ENCODE measurements at places on chromosomes 2 and 18.

DNA sequence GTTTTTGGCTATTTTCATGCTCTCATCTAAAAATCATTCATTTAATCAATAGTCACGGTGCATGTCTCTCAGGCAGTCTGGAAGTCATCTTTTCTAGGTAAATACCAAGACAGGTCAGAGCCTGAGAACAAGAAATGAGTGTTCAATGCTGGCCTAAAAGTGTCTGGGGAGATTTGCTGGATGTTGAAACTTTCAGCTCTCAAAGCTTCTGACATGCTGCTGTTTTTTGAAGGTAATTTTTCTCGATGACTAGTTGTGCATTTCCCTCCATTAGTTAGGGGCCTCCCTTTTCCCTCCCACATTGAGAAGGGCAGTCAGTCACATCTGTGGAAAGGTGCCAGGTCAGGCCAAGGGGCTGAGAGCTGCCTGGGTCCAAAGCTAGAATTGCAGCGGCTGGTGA lies 115.6 kb downstream of the LPIN1 start:
- DNase-seq = no peak

GRCh38 chr2:78979380-78980151 lies 45.9 kb upstream of the REG3G start:
- peak; percentile 48 for DNase-seq

DNA sequence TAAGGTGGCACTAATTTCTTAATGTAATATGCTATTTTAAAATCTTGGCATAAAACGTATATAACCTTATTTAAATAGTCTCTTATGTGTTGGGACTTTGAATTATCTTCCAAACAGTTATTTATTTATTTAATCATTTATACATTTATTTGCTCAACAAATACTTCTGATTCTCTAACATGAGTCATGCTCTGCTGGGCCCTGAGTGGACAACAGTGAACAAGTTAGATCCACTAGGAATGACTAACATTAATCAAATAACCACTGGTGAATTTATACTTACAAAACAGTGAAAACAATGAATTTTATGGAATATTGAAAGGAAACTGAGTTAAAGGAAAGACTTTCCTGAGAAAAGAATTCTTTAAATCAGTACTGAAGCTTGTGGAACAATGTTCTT lies 1257.2 kb upstream of the CHAC2 start:
- no peak for DNase-seq

GRCh38 chr2:3429066-3429610 lies 49.6 kb downstream of the TRAPPC12 start:
- DNase-seq = peak; percentile 7

- DNase-seq = peak; percentile 88
Observed at GRCh38 chr2:201116115-201116958, at the start of gene CFLAR. Gene CFLAR, plus strand, starts transcription at chr2:201116164. Its CDS starts 13,702 bp downstream, at chr2:201129866.

GRCh38 chr18:55570966-55571365 lies 17.0 kb downstream of the TCF4 start:
- no peak for DNase-seq

GRCh38 chr18:41320100-41320499 lies 634.9 kb upstream of the PIK3C3 start:
- no peak for DNase-seq

- no peak for DNase-seq
Observed at GRCh38 chr18:14104906-14105748, 27.1 kb downstream of the ZNF519 start.

DNA sequence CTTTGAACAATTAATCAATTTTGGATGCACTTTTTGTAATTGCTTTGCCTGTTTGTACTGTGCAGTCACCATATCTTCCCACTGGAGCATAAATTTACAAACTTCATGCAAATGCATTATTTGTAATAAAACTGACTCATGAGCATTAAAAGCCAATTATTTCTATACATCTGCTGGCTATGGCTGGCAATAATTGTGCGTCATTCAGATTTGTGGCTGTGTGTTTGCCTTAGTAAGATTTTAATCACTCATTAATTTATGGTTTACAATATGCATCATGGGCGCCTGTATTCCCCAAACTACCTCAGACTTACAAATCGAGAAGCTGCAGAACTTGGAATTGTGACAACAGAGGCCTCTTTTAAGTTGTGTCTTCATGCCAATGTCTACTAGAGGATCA lies 132.4 kb upstream of the TRIB2 start:
- no peak for DNase-seq

DNA sequence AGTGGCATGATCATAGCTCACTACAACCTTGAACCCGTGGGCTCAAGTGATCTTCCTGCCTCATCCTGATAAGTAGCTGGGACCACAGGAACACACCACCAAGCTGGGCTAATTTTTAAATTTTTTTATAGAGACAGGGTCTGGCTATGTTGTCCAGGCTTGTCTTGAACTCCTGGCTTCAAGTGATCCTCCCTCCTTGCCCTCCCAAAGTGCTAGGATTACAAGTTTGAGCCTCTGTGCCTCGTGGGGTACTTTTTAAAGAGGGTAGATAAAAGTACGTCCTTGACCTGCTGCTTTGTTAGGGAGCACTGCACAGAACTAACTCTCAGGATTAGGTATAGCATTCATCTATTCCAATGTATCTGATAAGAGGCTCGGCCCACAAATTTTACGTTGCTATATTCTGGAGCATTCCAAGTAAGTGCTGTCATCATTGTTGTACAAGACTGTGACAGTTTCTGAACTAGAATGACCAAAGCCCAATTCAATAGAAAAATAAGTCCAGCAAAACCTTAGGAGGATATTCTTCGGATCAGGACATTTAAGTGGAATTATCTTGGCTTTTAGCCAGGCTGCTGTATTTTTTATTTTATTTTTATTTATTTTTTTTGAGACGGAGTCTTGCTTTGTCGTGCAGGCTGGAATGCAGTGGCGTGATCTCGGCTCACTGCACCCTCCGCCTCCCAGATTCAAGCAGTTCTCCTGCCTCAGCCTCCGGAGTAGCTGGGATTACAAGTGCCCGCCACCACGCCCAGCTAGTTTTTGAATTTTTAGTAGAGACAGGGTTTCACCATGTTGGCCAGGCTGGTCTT lies 4.1 kb downstream of the MTCL1 start:
- no peak for DNase-seq

GRCh38 chr2:177692783-177693269 lies 300.3 kb downstream of the AGPS start:
- DNase-seq = no peak

GRCh38 chr2:239318151-239318611 lies 82.6 kb downstream of the HDAC4 start:
- no peak for DNase-seq

DNA sequence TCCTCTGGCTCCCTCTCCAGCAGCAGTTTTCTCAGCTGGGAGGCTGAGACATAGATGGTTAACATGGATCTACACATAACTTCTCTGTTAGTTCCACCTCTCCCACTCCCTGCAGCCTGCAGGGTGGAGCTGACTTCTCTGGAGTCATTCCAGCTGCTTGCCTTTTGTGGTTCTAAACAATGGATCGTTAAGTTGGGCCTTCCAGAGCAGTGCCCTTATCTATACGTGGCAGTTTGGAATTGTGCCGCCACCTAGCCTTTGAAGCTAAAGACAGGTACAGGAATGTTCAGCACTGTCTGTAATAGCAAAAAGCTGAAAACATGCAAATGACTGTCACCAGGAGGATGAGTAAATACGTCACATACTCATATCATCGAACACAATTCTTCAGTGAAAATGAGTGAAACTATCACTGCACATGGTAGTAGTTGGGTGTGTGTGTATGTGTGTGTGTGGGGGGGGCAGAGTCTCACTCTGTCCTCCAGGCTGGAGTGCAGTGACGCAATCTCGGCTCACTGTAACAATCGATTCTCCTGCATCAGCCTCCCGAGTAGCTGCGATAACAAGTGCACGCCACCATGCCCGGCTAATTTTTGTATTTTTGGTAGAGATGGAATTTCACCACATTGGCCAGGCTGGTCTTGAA lies 50.3 kb downstream of the SH2D6 start:
- DNase-seq = peak; percentile 82

- DNase-seq = no peak
Observed at GRCh38 chr2:143734507-143734906, 605.3 kb downstream of the ARHGAP15 start.

DNA sequence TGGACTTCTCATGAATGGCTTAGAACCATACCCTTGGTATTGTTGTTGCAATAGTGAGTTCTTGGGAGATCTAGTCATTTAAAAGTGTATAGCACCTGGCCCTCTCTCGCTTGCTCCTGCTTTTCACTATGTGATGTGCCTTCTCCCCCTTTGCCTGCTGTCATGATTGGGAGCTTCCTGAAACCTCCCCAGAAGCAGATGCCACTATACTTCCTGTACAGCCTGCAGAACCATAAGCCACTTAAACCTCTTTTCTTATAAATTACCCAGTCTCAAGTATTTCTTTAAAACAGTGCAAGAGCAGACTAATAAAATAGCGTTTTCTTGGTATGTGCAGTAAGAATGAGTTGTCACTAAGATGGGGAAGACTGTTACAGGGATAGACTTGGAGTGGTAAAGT lies 31.6 kb downstream of the BAZ2B start:
- no peak for DNase-seq

- no peak for DNase-seq
Observed at GRCh38 chr18:62285281-62285680, 39.8 kb upstream of the TNFRSF11A start.

GRCh38 chr18:23825496-23825895 lies 136.2 kb downstream of the LAMA3 start:
- DNase-seq = no peak

GRCh38 chr2:3971652-3972192 lies 268.3 kb downstream of the DCDC2C start:
- DNase-seq = no peak

- DNase-seq = no peak
Observed at GRCh38 chr18:30245766-30246455, 796.6 kb downstream of the DSC3 start.

GRCh38 chr2:2876331-2877221 lies 501.0 kb downstream of the EIPR1 start:
- DNase-seq = no peak

DNA sequence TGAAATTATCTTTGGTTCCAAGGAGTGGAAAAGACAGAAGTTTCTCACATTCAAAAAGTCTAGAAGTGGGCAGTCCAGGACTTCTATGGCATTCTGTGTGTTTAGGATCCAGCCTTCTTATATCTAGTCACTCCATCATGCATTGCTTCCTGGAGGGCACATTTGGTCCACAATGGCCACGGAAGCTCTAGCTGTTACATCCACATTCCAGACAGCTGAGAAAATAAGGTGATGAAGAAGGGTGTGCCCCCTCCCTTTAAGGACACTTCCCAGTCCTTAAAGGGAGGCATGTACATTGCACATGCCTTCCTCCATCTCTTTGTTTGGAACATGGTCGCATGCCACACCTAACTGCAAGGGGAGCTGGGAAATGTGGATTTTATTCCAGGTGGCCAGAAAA lies 59.9 kb upstream of the BZW1 start:
- DNase-seq = no peak

- no peak for DNase-seq
Observed at GRCh38 chr2:240553956-240554480, 3.8 kb downstream of the ANKMY1 start.

DNA sequence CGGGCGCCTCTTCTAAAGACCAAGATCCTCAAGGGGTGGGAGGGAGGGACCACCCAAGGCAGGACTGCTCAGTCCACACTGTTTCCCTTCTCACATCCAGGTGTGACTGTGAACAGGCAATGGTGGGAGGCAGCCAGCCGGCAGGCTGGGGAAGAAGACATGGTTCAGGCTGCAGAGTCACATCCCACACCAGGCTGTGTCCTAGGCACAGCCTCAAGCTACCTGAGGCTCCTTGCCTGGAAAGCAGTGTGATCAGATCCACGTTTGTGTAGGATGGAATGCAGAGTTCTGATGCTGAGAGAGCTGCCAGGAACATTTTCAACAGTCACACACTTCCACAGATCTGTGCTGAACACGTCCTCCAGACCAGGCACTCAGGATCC lies 16.4 kb downstream of the SLC66A2 start:
- no peak for DNase-seq

GRCh38 chr2:186422226-186422625 lies 63.8 kb upstream of the ZC3H15 start:
- DNase-seq = peak; percentile 22

DNA sequence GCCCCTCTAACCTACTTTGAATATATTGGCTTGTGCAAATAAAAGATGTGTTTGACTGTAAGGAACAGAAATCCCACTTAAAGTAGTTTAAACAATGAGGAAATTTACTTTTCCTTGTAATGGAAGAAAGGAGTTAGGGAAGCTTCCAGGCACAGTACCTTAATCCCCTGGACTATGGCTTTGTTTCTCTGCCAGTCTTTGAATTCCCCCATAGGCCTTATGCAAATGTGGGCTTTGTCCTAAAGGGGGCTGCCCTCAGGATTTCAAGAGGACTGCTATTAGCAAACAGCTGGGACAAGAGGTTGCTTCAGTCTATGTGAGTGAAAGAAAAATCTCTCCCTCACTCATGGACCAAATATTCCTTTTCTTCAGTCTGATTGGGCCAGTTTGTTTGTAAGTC lies 255.1 kb upstream of the THSD7B start:
- DNase-seq = no peak

Measured in hematopoietic multipotent progenitor cell treated with erythropoietin and hydrocortisone succinate and interleukin-3 and kit ligand, for 8 days (in vitro differentiated cells).